ENCODE measurements at places on chromosomes 4 and X.

- no peak for DNase-seq
Measured at GRCh38 chr4:111213531-111213930, 590.7 kb upstream of the PITX2 start.

DNA sequence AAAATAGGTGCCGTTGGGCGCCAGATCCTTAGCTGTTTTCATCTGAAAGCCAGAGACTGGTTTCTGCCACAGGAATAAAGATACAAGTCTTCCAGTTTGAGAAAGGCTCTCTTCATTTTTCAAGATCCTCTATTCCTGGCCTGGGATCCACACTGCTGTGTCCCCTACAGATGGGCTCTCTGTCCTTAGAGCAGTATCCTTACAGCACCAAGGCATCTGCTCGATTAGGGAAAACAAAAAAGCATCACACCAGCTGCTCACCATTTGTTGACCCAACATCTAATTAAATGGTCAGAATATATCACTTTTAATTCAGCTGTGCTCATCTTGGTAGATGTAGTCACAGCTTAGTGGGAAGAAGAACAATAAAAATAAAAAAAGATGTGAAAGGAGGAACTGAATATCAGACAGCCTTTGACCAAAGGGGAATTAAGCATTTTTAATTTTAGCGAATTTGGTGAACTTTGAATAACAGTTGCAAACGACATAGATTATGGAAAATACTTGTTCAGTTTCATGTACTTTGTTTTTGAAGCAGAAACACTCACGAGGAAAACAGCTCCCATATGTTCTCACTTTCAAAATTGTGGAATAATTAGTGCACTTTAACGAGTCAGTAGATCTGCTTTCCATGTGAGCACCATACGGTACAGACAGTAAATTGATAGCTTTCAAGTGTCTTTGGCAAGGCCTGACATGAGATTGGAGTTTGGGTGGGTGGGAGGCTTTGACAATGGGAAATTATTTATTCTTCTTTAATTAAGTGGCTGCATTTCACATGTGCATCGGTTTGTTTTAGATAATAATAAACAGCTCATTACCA lies 148.4 kb upstream of the CLNK start:
- DNase-seq: no peak

- no peak for DNase-seq
Measured at GRCh38 chr4:86048426-86048825, 311.4 kb downstream of the MAPK10 start.

- DNase-seq: no peak
Measured at GRCh38 chr4:151407466-151408379, 1.3 kb upstream of the FHIP1A start.

GRCh38 chr4:80422727-80423404 lies 87.3 kb downstream of the CFAP299 start:
- no peak for DNase-seq

DNA sequence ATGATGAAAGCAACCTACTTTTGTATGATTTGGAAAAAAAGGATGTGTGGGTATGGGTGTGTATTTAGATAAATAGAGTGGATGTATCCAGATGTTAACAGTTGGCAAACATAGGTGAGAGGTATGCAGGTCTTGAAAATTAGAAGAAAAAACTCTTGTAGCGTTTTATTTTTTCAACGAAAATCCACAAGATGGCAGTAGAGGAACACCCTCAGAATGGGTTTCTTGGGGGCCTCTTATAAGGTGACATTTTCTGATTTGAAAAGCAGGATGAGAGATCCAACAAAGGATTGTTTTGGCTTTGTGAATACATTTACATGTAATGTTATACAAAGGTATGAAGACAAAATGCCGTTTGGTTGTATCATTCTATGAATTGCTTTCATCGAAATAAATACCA lies 68.3 kb downstream of the FMR1NB start:
- peak; percentile 26 for DNase-seq

GRCh38 chr4:163556177-163556576 lies 61.7 kb downstream of the TMA16 start:
- no peak for DNase-seq

GRCh38 chrX:103932133-103932532 lies 30.3 kb upstream of the TMSB15B start:
- no peak for DNase-seq

- DNase-seq: peak; percentile 19
Measured at GRCh38 chr4:91471280-91471679, 832.5 kb upstream of the GRID2 start.

GRCh38 chr4:18938343-18939099 lies 917.0 kb upstream of the LCORL start:
- no peak for DNase-seq

DNA sequence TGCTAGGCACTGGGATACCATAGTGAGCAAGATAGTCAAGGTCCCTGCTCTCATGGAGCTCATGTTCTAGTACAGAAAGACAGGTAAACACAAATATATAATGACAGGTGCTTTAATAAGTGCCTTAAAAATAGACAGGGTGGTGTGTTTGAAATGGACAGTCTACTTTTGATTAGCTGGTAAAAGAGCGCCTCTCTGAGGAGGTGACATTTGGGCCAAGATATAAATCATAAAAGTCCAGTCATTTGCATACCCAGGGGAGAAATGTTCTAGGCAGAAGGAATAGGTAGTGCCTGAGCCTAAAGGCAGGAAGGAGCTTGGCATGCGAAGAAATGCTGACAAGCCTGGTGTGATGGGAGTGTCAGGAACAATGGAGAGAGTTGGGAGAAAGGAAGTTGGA lies 83.6 kb downstream of the DNAAF6 start:
- no peak for DNase-seq

DNA sequence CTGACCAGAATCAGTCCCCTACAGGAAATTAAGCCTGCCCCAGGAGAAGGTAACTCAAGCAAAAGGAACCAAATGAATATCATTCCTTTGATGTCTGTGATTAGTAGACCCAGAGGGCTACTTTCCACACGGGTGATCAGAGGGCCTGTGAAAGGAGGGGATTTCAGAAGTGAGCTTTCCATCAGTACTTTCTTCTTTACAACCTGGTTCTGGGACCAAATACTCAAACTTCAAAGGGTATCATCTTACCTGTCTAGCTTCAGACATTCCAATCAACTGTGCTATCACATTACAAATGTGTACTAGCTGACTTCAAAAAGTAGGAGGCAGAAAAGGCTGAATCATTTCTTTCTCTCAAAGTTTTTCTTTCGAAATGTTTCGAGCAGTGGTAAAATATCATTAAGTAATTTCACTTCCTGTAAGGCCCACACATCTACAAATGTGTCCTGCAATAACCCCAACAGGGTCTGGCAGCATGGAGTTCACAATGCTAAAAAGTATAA lies 23.9 kb downstream of the ACSL4 start:
- no peak for DNase-seq

GRCh38 chr4:163592212-163592611 lies 97.7 kb downstream of the TMA16 start:
- peak; percentile 45 for DNase-seq

DNA sequence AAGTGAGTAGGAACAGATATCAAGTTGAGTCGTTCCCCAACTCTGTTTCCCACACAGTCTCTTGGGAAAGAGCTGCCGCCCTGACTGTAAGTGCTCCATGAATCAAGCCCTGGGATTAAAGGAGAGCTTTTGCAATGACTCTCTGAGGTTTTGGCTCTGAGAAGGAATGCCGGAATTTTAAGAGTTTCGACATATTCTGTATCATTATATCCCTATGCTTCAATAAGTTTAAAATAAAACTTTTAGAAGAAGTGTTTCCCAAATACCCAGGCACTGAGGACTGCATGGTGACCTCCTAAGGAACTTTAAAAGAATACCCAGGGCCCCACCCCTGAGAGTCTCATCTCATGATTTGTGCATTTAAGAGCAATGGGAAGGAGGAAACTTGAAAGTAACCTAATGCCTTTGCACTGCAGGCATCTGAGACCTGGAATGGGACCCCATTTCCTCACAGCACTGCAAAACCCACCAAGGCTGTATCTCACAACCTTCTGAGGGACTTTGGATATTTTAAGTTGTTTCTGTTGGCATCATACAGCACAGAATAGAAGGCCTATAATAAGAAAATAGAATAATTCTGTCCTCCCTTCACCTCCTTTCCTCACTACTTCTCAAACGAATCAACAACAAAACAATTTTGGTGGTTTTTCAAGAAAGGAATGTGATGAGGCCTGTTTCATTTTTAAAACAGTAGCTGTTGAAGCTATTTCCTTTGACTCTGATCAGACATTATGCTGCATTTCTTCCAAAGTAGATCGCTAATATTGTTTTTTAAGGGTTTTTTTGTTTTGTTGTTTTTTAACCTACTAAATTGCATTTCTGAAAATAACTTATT lies 121.2 kb downstream of the GASK1B start:
- no peak for DNase-seq

GRCh38 chr4:168930413-168931196 lies 79.5 kb downstream of the CBR4 start:
- DNase-seq: no peak

- peak; percentile 2 for DNase-seq
Measured at GRCh38 chrX:33336783-33337182, 125.4 kb upstream of the DMD start.

- DNase-seq: no peak
Measured at GRCh38 chr4:16089156-16089555, 5.3 kb upstream of the PROM1 start.

DNA sequence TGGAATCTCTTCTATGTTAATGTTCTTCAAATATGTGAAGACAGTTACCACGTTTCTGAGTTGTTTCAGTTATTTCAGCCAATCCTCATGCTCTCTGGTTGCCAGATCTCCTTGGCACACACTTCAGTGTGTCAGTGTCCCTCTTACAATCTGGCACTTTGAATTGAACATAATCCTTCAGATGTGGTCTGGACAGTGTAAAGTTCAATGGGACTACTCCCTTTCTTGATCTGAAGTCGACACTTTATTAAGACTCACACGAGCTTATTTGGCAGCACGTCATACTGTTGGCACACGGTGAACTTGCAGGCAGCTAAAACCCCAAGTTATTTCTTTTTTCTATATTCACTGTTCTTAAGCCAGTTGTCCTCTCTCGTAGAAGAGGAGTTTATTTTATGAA lies 28.2 kb downstream of the ARSJ start:
- no peak for DNase-seq

- no peak for DNase-seq
Measured at GRCh38 chr4:13344216-13344615, 139.9 kb downstream of the RAB28 start.

GRCh38 chrX:47958761-47959342 lies 44.9 kb downstream of the ZNF182 start:
- peak; percentile 13 for DNase-seq

GRCh38 chr4:42642101-42642797 lies 14.7 kb downstream of the ATP8A1 start:
- no peak for DNase-seq

DNA sequence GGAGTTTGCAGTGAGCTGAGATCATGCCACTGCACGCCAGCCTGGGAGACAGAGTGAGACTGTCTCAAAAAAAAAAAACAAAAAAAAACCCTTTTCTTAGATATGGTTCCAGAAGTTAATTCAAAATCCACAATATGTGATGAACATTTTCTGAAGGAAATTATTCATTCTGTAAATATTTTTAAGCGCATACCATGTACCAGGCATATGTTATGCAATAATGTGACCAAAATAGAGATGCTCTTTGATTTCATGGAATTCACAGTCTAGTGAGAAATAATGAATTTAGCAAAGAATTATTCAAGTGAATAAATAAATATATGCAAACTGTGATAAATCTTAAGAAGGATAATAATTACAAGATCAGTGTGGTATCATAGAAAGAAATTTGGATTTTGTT lies 174.7 kb downstream of the GC start:
- DNase-seq: no peak

DNA sequence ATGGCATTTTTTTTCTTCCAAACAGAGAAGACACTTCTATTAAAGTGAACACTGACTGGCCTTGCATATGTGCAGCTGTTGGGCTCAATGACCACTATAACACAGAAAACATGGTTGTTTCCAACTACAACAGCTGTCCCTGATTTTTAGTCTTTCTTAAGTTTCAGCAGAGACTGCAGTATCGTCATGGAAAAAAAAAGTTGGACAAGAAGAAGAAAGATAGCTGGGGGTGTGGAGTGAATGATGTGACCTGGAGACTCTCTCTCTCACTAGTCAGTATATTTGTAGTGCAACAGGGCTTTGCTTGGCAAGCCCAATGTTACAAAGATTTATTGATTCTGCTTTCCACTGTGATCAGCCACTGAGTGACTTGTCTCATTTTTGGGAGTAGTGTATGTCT lies 29.5 kb upstream of the C4orf54 start:
- no peak for DNase-seq

GRCh38 chr4:99857307-99857706 lies 36.9 kb downstream of the LAMTOR3 start:
- DNase-seq: no peak

DNA sequence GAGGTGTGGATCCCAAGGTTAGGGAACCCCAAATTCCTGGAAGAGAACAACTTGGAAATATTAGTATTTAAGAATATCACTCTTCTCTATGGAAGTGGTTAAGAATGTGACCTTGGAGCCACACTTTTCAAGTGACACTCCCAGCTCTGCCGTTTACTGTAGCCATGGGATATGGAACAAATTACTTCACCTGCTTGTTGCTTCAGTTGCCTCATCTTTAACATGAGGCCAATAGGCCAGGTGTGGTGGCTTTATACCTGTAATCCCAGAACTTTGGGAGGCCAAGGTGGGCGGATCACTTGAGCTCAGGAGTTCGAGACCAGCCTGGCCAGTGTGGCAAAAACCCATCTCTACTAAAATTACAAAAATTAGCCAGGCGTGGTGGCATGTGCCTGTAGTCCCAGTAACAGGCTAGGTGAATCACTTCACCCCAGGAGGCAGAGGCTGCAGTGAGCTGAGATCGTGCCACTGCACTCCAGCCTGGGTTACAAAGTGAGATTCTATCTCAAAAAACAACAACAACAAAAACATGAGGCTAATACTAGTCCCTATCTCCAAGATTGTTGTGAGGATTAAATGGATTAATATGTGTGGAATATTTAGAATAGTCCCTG lies 13.0 kb downstream of the IL13RA1 start:
- no peak for DNase-seq

- DNase-seq: no peak
Measured at GRCh38 chrX:71846429-71846828, 64.2 kb upstream of the NHSL2 start.

Measured in SK-N-DZ (cell line).